H9 (cell line): ENCODE measurements at places on chromosomes 11 and 22.

- peak; percentile 83 for DNase-seq
Measured at GRCh38 chr22:19629720-19630419, 84.4 kb upstream of the SEPTIN5 start.

- DNase-seq, result no peak
Measured at GRCh38 chr11:942823-943222, 17.2 kb downstream of the AP2A2 start.

DNA sequence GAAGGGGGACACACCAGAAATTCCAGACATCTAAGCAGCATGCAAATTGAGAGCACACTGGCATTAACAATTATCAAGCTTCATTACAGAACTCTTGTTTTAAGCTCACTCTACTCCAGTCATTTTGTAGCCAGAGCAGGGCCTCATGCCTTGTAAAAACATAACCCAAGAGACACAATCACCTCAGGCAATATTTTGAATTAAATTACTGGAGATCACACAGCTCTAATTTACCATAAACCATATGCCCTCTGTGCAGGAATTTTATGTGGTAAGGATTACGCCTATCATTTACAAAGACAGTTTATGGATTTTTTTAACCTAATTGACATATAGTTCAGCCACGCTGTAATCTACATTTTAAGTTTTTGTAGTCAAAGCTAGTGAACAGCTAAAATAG, 414.1 kb upstream of the DDI1 start:
- no peak for DNase-seq

- no peak for DNase-seq
Measured at GRCh38 chr11:78193806-78194205, 5.1 kb downstream of the USP35 start.

DNA sequence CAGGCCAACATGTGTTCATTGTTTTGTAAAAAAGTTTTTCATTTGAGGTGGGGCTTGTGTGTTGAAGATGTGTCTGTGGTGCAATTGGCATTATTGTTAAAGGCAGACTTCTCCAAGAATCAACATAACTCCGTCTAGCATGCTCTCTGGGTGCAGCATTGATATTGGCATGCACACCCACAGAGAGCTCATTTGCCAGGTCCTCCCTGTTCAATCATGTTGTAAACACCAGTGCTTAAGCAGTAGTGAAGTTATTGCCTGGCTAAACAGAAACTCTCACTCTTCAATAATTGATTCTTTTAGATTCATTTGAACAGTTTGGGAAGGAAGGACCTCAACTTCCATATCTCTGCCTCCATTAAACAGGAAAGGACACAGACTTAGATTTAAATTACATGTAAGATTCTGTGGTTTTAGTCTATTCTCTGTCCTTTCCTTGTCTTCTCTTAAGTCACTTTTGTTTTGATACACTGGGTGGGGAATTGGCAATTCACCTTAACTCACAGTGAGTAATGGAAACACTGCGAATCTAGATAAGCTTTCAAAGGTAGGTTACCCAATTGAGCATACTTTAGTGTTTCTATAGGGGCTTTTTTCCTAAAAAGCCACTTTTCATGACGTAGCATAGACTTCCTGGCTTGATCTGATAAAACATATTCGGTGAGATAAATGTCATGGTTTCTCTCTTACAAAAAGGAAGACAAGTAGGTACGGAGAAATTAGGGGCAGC, 30.8 kb upstream of the EXPH5 start:
- DNase-seq, result no peak

DNA sequence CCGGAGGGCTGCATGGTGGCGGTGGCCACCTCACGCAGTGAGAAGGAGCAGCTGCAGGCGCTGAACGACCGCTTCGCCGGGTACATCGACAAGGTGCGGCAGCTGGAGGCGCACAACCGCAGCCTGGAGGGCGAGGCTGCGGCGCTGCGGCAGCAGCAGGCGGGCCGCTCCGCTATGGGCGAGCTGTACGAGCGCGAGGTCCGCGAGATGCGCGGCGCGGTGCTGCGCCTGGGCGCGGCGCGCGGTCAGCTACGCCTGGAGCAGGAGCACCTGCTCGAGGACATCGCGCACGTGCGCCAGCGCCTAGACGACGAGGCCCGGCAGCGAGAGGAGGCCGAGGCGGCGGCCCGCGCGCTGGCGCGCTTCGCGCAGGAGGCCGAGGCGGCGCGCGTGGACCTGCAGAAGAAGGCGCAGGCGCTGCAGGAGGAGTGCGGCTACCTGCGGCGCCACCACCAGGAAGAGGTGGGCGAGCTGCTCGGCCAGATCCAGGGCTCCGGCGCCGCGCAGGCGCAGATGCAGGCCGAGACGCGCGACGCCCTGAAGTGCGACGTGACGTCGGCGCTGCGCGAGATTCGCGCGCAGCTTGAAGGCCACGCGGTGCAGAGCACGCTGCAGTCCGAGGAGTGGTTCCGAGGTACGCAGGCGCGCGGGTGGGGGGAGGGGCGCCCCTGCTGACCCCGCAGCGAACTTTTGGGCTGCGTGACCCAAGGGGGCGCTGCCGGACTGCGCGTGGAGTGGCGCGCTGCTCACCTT, 670 bp downstream of the NEFH start:
- DNase-seq, result peak; percentile 77

- DNase-seq, result peak; percentile 94
Measured at GRCh38 chr11:58578136-58578634, 678 bp upstream of the ZFP91 start.

- no peak for DNase-seq
Measured at GRCh38 chr11:89161949-89162348, 15.7 kb upstream of the TYR start.

DNA sequence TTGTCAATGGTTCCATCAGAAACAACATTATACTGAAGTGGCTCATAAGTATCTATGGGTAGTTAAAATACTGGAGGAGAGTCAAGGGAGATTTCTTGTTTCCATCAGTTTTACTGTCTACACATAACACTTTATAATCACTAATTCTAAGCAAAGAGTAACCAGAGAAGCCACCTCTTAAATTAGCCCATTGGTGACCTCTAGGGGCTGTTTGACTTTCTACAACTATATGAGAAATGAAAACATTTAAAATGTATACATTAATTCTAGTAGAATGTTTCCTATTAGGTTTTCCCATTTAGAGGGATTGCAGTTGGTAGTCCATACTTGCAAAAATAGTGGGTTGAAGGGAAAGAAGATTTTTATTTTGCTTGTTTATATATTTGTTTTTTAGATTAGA, 504.3 kb downstream of the FAM181B start:
- DNase-seq, result no peak

DNA sequence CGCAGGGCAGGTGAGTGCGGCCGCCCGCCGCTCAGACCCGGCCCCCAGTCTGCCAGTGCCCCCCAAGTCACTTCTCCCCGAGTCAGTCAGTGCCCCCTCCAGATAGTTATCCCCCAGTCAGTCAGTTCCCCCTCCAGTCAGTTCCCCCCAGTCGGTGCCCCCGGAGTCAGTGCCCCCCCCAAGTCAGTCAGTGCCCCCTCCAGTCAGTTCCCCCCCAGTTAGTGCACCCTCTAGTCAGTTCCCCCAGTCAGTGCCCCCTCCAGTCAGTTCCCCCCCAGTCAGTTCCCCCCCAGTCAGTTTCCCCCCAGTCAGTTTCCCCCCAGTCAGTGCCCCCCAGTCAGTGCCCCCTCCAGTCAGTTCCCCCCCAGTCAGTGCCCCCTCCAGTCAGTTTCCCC, 411 bp downstream of the PPP6R2 start:
- DNase-seq, result no peak

GRCh38 chr11:116997071-116997470, 101.2 kb downstream of the SIK3 start:
- DNase-seq, result no peak

DNA sequence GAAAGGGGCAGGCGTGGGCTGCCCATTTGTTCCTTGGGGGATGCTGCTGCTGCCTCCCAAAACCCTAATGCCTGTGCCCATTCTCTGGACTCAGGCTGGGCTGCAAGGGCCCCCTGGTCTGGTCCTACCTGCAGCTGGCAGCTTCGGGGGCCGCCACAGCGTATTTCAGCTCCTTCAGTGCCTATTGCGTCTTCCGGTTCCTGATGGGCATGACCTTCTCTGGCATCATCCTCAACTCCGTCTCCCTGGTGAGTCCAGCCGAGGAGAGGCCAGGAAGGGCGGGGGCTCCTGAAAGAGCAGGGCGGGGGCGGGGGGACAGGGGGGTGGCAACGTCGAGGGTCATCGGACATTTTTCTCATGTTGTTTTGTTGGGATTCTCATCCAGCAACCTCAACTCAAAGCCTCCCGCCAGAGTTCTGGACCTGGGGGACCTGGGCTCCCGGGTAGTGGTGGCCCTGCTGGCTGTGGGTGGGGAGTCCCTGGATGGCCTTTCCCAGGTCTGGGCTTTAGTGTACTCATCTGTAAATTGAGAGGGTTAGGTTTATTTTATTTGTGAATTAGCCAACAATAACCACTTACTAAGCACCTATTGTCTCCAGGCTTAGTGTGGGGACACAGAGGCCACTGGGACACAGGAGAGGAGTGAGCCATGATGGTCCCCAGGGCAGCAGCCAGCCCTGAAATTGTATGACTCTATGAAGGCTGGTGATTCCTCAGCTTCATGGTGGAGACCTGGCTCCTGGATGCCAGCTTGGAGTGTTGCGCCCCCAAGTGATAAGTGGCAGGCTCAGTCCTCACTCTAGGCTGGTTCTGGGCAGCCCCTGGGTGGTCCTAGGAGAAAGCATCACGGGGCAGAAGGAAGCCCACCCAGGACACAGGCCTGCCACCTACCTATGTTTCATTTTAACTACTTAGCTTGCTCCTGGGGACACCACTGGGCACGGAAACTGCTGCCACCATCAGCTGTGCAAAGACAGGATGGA, 36.0 kb downstream of the CAPN1 start:
- peak; percentile 33 for DNase-seq

DNA sequence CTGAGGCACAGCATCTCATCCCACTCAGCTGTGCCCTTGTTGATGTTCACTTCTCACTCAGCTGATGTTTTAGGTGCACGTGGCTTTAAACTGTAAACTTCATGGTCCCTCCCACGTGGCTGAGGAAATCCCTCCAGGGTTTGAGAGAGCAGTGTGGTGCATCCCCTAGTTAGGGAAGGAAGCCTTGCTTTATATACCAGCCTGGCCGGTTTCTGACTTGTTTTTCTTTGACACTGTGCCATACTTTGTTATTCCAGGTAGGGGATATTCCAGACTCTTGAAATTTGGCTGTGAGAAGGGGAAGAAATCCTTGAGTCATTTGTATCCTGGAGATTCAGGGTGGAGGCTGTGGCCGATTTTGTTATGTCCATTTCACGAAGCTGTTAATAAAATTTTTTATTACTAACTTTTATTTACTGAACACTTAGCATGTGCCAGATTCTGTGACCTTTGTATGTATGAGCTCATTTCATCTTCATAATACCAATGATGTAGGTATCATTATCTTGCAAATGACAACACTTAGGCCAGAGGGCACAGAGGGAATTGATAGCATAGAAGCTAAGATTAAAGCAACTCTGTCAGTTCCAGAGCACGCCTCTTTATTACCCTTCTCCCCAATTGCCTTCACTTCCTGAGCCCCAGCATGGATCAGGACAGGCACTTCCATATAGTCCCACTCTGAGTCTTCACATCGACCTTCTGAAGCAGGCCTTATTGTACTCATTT, 116.6 kb downstream of the NAV2 start:
- DNase-seq, result no peak

GRCh38 chr11:23923357-23923756, 573.5 kb upstream of the LUZP2 start:
- no peak for DNase-seq

GRCh38 chr11:123047266-123047946, 14.5 kb downstream of the HSPA8 start:
- no peak for DNase-seq

- DNase-seq, result no peak
Measured at GRCh38 chr11:128763224-128763623, 69.4 kb downstream of the FLI1 start.
